ENCODE measurements at places on chromosomes 4 and X. TPM values are rescaled to one million over a fixed set of nuclear protein-coding genes. Genes with fewer than 3 reads are reported as not detected.

The SLBP gene
- 111 TPM for total RNA-seq

The ARAP2 gene
- 28.3 TPM for total RNA-seq

The JAKMIP1 gene
- 15.0 TPM for total RNA-seq

The CT45A3 gene
- total RNA-seq = not detected

The CYBB gene
- total RNA-seq = 30.2 TPM

The DNAAF6 gene
- not detected for total RNA-seq

The ZNF157 gene
- total RNA-seq = not detected

The EFHC2 gene
- total RNA-seq = 0.08 TPM

The SH3D19 gene
- total RNA-seq = 0.24 TPM

The SGCB gene
- total RNA-seq = 7.7 TPM

The ARSD gene
- total RNA-seq = 0.56 TPM

The CLGN gene
- 0.64 TPM for total RNA-seq

The SLC16A2 gene
- total RNA-seq = 0.08 TPM

The ALB gene
- 22.3 TPM for total RNA-seq

The PPP4R3C gene
- not detected for total RNA-seq

The AWAT2 gene
- total RNA-seq = not detected

The F8A2 gene
- not detected for total RNA-seq

GRCh38 chrX:57137501-57137900 is 304 bp upstream of the SPIN2A start:
- no peak for DNase-seq

DNA sequence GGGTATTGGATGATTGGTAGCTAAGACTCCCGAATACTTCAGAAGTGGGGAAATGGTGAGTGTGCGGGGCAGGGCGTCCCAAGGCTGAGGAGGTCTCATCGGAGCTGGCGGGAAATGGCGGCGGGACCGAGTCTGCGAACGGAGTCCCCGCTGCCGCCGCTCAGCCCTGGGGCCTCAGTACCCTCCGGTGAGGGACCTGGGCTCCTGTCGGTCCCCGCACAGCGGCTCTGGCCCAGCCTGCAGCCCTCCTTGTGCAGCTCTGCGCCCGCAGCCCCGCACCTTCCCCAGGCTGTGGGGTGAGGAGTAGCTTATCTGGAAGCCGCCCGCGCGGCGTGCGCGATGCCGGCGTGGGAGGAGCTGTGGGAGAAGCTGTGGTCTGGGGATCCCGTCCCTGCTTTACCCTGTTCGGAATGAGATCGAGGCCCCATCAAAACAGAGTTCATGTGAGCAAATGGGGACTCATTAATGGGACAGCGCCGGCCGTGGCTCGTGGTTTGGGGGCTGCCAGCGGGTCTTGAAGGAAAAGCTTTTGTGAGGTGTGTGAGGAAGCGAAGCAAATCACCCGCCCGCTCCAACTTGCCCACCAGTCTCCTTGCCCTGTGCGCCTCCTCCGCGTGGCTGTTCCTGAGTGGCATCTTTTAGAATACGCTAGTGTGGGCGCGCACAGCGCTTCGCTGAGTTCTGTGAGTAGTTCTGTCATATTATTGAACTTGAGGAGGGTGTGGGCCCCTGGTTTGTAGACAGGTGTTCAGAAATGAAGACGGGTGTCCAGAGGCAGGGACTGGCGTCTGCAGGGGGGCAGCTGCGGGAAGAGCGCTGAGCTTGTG is 531 bp downstream of the ZNF141 start:
- no peak for DNase-seq

GRCh38 chr4:115249808-115250207 is 136.4 kb upstream of the NDST4 start:
- no peak for DNase-seq

GRCh38 chr4:112855058-112855457 is 194.4 kb upstream of the ANK2 start:
- DNase-seq = no peak

GRCh38 chrX:68697465-68698125 is 50.1 kb downstream of the STARD8 start:
- DNase-seq = no peak

GRCh38 chr4:186445040-186445439 is 110.3 kb downstream of the MTNR1A start:
- DNase-seq = no peak

- no peak for DNase-seq
Observed at GRCh38 chr4:67751260-67751659, 2.9 kb downstream of the GNRHR start.

- no peak for DNase-seq
Observed at GRCh38 chr4:123250843-123251242, 145.8 kb upstream of the SPRY1 start.

DNA sequence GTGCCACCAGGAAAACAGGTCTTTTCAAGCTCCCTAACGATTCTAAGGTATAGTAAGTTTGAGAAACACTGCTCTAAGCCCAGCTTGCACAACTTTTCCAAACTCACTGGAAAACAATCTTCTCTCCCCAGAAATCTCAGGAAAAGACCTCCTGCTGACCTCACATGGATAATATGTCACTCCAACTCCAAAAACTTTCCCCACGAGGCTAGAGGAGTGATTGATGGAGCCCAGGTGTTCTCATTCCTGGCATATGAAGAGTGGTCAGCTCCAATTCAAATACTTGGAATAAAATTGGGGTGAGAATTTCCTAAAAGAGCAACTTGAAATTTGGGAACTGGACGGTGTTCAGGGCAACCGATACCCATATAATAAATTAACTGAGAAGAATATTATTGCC is 299.9 kb downstream of the PPP4R3C start:
- no peak for DNase-seq

- no peak for DNase-seq
Observed at GRCh38 chr4:147786031-147786430, 54.1 kb downstream of the ARHGAP10 start.

DNA sequence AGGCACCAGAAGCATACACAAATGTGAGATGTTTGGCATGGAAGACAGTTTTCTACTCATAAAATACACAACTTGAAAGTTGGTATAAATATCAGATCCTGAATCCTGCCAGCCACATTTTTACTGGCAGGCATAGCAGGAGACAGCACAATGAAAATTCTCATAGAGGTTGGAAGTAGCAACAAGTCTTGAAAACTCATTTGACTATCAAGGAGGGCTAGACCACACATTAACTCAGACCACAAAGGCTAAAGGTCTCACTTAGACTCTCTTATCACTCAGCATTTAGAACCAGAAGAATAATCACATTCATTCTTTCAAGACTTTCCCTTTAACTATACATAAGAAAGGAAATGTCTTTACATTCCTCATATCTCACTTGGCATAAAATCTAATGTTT is 56.5 kb downstream of the SORBS2 start:
- DNase-seq = no peak

- DNase-seq = no peak
Observed at GRCh38 chr4:47498899-47499298, 13.8 kb downstream of the ATP10D start.

DNA sequence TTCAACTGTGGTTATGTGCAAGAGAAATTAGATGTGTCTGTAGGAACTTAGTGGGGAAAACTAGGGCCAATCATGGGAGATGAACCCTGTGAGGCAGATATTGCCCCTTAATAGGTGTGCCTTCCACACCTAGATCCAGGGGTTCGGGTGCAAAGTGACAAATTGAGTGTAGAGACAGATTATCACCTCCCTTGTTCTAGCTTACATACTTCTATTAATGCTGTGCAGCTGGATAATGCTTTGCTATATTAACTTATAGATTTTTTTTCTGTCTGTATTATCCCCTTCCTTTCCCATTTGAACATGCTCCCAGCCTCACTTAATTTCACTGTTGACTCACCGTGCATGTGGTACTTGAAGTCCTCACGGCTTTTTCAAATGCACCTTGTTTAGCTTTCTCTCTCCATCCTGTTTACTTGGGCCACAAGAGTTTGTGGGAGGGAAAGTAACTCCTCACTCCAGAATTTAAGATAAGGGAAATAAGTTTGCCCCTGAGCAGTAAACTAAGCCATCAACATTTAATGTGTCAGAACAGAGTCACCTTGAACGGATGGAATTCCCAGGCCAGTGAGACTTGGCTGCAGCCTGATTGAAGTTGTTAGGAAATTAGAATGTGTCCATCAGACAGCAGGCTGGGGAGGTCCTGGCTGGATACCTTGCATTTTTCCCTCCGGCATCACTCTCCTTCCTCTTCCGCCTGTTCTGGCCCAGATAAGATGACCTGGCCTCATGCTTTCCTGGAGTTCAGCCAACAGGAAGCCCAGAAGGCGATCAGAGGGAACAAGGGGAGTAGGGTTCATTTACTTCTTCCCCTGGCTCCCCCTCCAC is 478.4 kb downstream of the BCOR start:
- no peak for DNase-seq

DNA sequence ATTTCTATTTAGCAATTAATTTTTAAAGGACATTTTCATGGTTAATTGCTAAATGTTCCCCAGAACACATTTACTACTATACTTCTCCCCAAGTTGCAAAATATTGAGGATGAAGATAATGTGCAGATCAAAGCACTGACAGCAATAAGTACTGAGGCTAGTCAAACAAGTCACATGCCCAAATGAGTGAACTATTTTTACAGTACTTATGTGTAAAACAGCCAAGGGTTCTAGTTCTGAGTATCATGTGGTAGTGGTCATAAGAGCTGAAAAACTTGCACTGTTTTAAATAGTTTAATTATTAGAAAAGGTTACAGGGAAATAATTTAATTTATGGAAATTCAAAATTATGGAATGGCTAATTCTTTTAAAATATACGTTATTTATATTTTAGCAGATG is 3.8 kb downstream of the GALNTL6 start:
- DNase-seq = no peak

DNA sequence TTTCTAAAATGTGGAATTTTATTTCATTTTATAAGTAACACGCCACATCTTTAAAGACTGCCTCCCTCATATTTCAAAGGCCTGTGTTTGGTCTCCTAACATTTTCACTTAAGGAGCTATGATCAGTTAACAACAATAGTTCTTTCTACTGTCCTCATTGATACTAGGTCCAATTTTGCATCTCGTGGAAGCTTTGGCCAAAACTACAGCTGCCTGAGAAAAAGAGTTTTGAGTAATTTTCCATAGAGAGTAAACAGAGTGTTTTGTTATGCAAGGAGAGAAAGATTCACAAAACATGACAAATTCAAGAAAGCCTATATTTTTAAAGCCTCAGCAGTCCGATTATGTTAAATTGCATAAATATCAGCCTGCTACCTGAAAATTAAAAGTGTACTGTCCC is 11.4 kb upstream of the PCDH18 start:
- DNase-seq = no peak

DNA sequence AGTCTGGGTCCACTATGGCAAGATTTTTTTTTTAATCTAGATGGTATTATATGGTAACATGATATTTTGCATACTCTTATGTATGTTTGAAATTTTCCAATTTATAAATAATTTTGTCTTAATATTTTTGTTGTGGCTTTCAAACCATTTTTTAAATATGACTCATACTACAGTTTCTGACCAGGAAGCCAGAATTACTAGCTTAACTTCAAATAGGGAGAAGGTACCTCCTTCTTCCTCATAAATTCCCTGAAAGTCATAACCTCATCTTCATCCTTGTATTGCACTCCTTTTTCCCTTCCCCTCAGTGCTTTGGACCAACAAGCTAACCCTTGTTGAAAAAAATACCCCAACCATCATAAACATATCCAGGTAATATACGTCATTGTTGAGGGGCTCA is 21.6 kb downstream of the ARAP2 start:
- no peak for DNase-seq

- no peak for DNase-seq
Observed at GRCh38 chr4:85720735-85721134, 245.8 kb downstream of the ARHGAP24 start.

DNA sequence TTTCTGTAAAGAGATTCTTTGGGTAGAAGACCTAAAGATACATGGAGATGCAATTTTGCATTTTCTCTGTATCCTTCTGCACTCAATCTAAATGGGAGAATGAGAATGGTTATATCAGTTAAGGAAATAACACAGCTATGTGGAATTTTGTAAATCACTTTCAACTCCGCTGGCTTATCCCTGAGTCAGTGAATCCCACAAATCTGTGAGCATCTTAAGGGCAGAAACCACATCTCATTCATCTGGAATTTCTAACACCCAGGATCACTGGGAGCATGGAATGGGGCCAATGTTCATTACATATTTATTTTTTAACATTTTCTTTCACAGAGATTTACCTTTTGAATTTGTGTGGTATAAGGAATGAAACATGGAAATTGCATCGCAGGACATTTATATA is 167.8 kb downstream of the CFAP47 start:
- DNase-seq = no peak

DNA sequence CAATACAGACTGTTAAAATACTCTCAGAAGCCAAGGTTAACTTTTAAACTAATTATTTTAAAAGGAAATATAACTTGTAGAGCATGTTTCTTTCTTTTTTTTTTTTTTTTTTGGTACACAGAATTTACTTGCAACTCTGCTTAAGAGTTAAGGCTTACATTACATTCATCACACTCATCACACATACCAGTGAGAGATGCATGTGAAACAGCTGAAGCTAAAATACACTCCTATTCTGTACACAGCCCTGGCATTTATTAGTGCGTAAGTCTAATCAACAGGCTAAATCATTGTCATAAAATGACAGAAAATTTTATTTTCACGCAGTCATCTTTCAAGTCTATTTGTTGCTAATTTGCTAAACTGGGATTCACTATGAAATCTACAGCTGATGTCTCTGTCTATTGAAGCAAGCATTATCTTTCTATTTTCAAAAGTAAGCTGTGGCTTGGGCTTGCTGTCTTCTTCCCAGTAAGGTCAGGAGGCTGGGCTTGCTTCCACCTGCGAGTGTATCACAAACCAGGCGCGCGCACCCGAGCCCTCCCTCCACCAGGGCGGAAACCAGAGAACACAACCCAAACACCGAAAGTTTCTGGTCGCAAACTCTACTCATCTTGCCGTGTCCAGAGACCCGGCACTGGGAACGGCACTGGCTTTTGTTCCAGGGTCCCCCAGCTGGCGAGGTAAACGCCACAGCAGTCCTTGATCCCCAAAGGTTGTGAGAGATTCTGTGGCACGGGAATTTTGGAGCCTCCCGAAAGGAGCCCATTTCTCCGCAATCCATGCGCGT is 3.9 kb downstream of the MAML3 start:
- DNase-seq = no peak

GRCh38 chr4:88728146-88728545 is 30.5 kb upstream of the NAP1L5 start:
- no peak for DNase-seq

- no peak for DNase-seq
Observed at GRCh38 chr4:153153339-153153871, 50.8 kb upstream of the TRIM2 start.

DNA sequence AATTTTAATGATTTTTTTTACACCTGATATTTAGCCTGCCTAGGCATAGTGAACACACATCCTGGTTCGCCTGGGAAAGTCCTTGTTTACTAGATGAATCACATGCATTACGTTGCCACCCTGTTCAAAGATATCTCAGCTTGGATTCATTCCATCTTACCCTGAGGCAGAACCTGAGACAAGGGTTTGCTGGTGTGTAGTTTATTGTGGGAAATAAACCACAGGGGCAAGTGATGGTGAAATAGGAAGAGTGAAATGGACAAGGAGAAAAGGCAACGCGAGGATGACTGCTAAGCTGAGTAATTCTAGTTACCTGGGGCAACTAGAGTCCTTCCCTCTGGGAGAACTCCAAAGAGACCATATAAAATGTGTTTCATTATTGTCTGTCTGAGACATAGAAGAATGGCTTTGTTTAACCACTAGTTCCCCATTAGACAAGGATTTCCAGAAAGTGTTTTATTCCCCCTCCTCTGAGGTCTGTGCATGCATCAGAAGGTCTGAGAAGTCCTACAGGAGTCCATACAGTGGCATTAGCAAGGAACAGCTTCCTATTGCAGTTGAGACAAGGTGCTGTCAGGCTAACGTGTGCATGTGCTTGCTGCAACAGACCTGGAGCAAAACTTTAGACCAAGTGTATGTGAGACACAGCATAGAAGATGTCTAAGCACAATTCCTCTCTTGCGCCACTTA is 797.3 kb upstream of the FRG1 start:
- DNase-seq = no peak

GRCh38 chr4:23856630-23857029 is 33.2 kb downstream of the PPARGC1A start:
- no peak for DNase-seq
